ENCODE measurements at places on chromosomes 5 and 9. TPM values are rescaled to one million over a fixed set of nuclear protein-coding genes. Genes with fewer than 3 reads are reported as not detected.

GRCh38 chr5:176739461-176740051 lies 70.8 kb upstream of the UNC5A start:
- no peak for DNase-seq

DNA sequence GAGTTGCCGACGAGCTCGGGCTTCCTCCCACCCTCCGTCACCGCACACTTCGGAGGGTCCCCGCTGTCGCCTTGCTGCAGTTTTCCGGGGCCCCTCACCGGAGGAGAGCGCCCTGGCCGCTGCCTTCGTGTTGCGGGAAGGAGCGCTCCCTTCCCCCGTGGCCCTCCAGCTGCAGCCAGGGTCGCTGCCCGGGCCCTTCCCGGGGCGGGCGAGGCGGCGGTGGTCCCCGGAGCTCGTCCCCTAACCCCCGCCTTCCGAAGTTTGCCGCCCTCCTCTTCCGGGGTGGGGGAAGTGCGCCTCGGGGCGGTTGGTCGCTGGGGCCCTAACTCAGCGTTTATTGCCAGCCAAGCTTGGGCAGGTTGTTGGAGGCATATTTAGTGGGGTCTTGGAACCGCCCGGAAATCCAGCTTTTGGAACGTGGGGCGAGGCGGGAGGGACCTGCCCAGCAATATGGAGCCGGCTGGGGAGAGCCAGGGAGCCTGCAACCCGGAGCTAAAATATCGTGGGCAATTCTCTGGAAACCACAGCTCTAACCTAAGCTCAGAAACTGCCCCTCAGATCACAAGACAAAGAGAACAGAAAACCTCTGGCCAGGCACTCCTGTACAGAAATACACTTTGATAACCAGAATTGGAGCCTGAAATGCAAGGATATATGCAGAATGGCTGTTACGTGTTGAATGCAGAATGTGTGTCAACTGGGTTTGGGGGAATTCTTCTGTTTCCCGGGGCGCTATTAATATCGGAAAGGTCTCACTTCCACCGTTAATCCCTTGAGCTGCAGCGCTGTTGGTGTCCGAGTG lies 890 bp downstream of the PIK3R1 start:
- peak; percentile 70 for DNase-seq

- DNase-seq, result no peak
These were observed 17.8 kb upstream of the ZNF622 start for GRCh38 chr5:16483361-16483760.

DNA sequence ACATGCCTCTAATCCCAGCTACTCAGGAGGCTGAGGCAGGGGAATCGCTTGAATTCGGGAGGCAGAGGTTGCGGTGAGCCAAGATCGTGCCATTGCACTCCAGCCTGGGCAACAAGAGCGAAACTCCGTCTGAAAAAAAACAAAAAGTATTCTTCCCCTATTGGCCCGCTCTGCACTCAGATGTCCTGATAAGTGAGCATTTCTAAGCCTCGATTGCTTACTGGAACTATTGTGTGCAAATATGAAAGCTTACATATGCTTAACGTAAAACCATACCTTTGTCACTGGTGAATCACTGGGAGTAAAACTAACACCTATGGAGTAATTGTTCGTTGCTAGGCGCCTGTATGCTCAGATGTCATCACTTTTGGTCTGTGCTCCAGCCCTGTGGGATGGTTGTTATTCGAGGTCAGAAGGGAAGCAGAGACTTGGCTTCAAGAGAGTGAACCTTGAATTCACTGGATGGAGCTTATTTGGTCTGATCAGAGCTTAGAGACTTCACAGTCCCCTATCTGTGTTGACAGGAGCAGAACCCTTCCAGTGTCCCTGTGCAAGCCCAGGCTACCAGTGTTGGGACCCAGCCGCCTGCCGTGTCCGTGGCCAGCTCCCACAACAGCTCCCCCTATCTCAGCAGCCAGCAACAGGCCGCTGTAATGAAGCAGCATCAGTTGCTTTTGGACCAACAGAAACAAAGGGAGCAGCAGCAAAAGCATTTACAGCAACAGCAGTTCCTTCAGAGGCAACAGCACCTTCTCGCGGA lies 25.3 kb upstream of the LTC4S start:
- no peak for DNase-seq

- no peak for DNase-seq
These were observed 105.1 kb downstream of the SERINC5 start for GRCh38 chr5:80150731-80151130.

- DNase-seq, result no peak
These were observed 255.4 kb upstream of the NFIL3 start for GRCh38 chr9:91678807-91679580.

DNA sequence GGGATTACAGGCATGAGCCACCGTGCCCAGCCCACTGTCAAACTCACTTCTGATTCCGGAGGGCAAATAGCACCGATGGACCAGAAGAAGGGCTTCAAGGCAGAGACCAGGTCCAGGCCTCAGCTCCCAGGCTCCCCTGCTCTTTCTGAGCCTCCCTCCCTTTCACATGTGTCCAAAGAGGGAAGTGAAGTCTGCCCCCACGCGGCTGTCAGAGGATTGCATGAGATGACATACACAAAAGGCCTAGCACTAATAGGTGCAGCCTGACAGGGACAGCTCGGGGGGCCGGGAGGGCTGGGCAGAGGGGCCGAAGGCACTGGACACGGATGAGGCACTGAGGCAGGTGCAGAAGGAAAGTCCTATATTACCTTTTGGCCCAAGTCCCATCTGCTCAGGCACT lies 16.1 kb downstream of the FBP1 start:
- DNase-seq, result peak; percentile 75

GRCh38 chr9:97078362-97078761 lies 39.4 kb upstream of the CTSV start:
- DNase-seq, result no peak

- no peak for DNase-seq
These were observed 97.5 kb downstream of the HSPA4 start for GRCh38 chr5:133149345-133149744.

- DNase-seq, result no peak
These were observed 163.4 kb upstream of the DMAC1 start for GRCh38 chr9:7963026-7963425.

- DNase-seq, result no peak
These were observed 255.7 kb downstream of the ENC1 start for GRCh38 chr5:74384851-74385250.

DNA sequence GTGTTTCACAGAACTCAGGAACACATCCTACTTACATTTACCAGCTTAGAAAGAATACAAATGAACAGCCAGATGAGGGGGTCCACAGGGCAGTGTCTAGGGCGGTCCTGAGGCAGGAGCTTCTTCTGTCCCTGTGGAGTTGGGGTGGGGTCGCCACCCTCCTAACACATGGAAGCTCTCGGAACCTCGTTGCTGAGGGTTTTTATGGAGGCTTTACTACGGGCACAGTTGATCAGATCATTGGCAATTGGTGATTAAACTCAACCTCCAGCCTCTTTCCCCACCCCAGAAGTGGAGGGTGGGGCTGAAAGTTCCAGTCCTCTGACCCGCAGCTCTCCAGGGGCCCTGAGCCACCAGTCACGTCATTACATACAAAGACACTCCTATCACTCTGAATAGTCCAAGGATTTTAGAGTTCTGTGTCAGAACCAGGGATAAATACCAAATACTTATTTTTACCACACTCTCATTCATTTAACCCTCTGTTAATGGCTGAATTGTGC lies 156.9 kb downstream of the COL23A1 start:
- DNase-seq, result no peak

- no peak for DNase-seq
These were observed 106.8 kb upstream of the SARDH start for GRCh38 chr9:133844881-133845410.

GRCh38 chr9:85112933-85113418 lies 443.4 kb downstream of the NTRK2 start:
- DNase-seq, result no peak

- no peak for DNase-seq
These were observed 5.0 kb upstream of the RNF44 start for GRCh38 chr5:176542135-176542595.

DNA sequence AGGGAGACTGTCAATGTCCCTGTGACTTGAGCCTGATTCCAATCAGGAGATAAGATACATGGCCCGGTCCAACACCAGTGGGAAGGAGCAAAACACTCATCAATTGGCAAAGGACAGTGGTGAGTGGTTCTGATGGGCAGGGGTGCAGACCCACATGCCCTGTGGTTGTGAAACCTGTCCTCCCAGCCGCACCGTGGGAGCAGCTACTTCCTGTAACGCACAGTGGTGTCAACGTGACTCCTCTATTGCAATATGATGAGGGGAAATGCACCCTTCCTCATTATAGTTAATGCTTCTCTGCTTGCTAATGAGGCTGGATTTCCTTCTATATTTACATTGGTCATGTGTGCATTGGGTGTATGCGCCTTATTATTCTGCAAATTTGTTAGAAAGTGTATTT lies 223.0 kb downstream of the IRX1 start:
- no peak for DNase-seq

- no peak for DNase-seq
These were observed 105.5 kb upstream of the SIMC1 start for GRCh38 chr5:176132471-176133288.

DNA sequence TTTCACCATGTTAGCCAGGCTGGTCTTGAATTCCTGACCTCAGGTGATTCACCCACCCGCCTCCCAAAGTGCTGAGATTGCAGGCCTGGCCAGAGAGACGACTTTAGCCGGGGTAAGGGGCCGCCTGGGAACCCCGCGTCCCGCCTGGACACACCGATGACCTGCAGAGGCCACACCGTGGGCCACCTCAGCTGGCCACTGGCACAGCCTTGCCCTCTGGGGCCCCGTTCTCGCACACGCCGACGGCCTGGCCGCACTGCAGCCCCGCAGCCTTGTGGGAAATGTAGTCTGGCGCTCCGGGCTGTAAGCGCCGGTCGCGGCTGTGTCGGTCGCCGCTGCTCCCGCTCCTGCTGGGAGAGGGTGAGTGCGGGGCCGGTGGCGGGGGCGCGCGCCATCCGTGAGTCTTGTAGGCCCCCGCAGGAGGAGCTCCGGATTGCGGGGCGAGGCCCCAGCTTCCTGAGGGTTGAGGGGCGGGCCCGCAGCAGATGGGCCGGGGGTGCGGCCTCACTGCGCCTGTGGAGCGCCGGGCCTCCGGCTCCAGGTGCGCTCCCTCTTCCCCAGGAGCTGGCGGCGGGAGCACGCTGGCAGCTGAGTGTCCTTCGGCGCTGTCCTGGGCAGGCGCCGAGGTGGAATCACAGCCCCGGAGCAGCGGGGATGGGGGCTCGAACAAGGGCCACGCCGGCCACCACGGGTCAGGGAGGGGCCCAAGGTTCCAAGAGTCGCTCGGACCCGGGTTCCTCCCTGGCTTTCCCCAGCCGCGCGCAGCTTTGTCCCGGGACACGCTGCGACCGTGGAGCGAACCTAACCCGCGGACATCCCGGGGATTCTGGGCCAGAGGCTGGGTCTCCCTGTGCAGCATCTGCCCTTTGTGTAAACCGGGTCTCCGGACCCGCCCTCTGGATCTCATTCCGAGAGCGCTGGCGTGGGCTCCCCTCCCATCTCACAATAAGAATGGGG lies at the start of gene ZFP2:
Gene ZFP2, plus strand, starts transcription at position 299 of the 957 bp plus-strand sequence. CDS start 35,401 bp downstream, outside the sequence.
- peak; percentile 77 for DNase-seq

GRCh38 chr5:169670769-169671525 lies 33.9 kb downstream of the DOCK2 start:
- no peak for DNase-seq

GRCh38 chr5:87405472-87406155 lies 7.1 kb downstream of the CCNH start:
- no peak for DNase-seq

- peak; percentile 75 for DNase-seq
These were observed 20.4 kb downstream of the ANKS6 start for GRCh38 chr9:98775831-98776441.

GRCh38 chr9:109391176-109391575 lies 70.3 kb upstream of the EPB41L4B start:
- no peak for DNase-seq

GRCh38 chr9:114497236-114497635 lies 8.0 kb downstream of the WHRN start:
- no peak for DNase-seq

- DNase-seq, result peak; percentile 5
These were observed 24.7 kb downstream of the UNC13B start for GRCh38 chr9:35186524-35186923.

- peak; percentile 79 for DNase-seq
These were observed at the start of gene PLPP7 for GRCh38 chr9:131289301-131290035. TSS of gene PLPP7 (plus strand) at chr9:131289723. CDS start at chr9:131289998, 275 bp downstream.

DNA sequence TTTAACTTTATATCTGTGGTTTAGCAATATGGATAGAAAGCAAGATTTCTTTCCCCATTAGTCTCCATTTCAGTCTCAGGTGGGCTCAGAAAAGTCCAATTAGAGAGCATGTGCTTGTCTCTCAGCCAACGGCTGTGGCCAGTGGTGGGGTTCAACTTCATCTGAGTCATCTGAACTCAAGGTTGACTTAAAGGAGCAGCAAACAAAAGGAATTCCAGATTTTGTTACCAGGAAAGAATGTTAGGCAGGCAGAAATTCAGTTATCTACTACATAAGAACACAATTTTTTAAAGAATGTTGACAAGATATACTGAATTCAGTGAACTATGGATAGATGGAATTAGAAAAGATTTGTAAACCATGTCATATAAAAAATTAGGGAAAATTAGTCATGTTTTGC lies 784.1 kb downstream of the MAT2B start:
- no peak for DNase-seq

GRCh38 chr5:13212886-13213285 lies 731.6 kb downstream of the DNAH5 start:
- DNase-seq, result no peak

DNA sequence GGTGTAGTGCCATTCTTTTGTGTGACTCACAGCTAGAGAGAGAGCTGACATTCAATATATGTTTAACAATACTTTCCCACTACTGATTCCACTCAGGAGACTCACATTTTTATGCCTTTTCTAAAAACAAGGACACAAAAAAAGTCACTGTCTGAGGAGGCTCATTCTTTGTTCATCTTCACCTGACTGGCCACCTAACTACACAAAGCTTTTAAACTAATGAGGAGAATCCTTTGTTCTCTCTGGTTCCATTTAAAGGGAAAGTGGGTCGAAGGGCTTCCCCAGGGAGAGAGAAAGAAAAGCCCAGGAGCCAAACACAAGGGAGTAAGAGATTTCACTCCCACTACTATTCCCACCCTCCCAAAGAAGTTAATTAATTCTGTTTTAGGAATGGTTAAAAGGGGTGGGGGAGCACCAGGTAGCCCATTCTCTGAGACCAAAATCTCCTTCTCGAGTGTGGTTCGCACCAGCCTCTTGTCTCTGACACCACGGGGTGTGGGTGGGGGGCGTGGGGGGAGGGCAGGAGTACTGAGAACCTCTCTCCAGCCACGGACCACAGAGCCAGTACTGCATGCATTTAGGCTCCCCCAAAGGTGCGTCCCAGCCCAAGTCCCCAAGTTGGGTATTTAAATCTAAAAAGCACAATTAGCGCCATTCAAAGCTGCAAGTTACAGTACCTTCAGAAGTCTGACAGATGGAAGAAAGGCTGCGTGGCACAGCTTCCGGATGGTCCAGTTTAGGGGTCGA lies 747 bp downstream of the TRPM3 start:
- no peak for DNase-seq

The TMEM215 gene
- 0.33 TPM for total RNA-seq

The APBA1 gene
- 1.7 TPM for total RNA-seq

The PCDHA4 gene
- 1.0 TPM for total RNA-seq

The COL23A1 gene
- 21.7 TPM for total RNA-seq

The ENC1 gene
- total RNA-seq, result 66.7 TPM

The AP3S1 gene
- total RNA-seq, result 109 TPM

The CSF1R gene
- total RNA-seq, result not detected

The GBGT1 gene
- 13.9 TPM for total RNA-seq

The GNG10 gene
- 140 TPM for total RNA-seq

The PCA3 gene
- total RNA-seq, result not detected

The MORN5 gene
- total RNA-seq, result not detected

The ARID3C gene
- not detected for total RNA-seq

The PIP5KL1 gene
- 0.51 TPM for total RNA-seq

Measured in Daoy (cell line).